Activated naive CD4-positive, alpha-beta T cell treated with Interleukin-2 at 50 U/mL for 16 hours (primary cell): ENCODE measurements at places on chromosomes 12 and 14.
A peak's percentile ranks its signal among the peaks of the same experiment; 100 is the strongest.

GRCh38 chr14:69694730-69695281 is 72.1 kb upstream of the SRSF5 start:
- no peak for DNase-seq

DNA sequence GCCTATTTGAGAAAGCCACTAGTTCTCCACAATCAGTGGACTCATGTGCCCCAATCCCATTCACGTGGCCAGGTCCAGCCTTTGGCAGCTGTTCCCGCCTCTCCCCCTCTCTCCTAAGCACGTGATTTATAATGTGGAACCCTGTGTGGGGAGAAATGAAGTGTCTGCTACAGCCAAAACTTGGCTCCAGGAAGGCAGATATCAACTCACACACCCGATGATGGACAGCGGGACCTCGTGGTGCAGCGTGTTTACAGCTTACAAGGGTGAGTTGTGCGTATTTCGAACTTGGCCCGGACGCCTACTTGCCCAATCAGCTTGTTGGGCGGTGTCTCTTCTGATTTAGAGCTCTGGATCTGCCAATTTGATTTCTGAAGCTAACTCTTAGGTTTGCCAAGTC is 38.1 kb upstream of the FAM181A start:
- DNase-seq: no peak

DNA sequence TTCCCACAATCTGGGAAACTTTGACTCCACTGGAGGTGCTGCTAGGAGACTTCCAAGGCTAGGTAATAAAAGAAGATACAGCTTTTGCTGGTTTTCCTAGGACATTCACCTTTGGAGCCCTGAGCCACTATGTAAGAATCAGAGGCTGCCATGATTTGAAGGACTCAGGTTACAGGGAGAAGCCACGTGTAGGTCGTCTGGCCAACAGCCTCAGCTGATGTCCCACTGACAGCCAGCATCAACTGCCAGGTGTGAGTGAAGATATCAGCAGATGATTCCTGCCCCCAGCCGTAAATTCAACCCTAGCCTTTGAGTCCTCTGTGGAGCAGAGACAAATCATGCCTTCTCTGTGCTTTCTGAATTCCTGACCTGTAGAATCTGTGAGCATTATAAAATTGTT is 27.0 kb downstream of the SMOC1 start:
- no peak for DNase-seq

GRCh38 chr14:26130690-26131089 is 467.1 kb downstream of the NOVA1 start:
- DNase-seq: no peak

DNA sequence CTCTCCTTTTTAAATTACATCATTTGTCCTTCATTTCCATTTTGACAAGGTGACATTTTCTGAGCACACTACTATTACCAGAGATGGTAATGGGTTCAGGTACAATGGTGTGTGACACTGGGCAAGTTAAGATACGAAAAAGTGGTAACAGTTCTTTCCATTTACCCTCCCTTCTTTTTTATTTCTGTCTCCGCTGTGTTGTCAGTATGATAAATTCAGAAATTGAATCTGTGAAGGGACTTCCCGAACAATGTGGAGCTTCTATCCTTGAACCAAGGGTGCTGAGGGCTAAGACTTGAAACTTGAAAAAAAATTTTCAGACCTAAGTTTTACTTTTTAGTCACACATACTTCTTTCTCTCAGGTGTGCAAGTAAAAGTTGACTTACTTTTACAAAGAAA is 103.7 kb downstream of the ERC1 start:
- DNase-seq: no peak

GRCh38 chr14:26206640-26207039 is 391.2 kb downstream of the NOVA1 start:
- DNase-seq: no peak

DNA sequence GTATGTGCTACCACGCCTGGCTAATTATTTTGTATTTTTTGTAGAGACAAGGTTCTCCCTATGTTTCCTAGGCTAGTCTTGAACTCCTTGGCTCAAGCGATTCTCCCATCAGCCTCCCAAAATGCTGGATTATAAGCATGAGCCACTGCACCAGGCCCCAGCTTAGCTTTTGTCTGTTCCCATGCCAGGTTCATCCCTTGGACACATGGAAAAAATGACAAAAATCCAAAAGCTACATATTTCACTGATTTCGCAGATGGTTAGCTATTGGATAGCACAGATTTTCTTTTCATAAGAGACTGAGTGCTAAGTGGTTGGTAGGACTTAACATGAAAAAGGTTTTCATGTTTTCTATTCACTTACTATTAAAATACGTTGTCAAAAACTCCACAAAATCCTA is 286.6 kb upstream of the KITLG start:
- no peak for DNase-seq

GRCh38 chr12:29187756-29188155 is 38.7 kb downstream of the FAR2 start:
- DNase-seq: no peak

DNA sequence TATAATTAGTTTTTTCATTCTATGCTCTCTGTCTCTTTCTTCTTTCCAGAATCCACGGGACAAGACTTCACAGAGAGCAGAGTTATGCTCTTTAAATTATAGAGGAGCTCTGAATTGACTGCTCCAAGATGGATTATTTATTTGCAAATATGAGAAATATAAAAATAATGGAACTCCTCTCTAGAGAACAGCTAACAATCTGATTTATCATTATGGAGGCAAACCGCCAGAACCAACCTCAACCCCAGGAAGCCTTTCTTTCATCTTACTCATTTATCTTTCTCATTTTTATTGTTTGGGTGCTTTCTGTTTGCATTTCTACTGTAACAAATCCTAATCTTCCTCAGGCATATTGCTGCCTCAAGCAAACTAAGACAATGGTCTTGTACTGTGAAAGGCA is 216.5 kb downstream of the C12orf50 start:
- no peak for DNase-seq

DNA sequence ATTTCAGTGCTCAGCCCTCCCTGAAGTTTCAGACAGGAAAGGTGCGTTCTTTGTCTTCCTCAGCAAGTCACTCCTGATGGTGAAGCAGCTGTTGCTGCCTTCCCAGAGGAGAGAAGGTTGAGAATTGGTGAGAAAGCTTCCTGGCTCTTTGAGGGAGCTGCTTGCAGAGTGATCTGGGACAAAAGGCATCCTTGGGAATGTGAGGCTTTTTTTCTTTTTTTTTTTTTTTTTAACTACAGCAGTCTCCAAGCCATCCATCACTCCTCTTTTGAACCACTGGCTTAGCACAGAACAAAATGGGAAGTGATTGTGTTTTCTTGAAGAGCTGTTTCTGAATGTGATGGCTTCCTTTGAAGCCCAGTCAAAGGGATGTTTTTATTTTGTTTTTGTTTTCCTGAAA is 120.4 kb upstream of the LRIG3 start:
- DNase-seq: no peak

GRCh38 chr14:68407825-68408224 is 385.0 kb downstream of the ZFP36L1 start:
- no peak for DNase-seq

GRCh38 chr12:5586201-5586600 is 154.3 kb downstream of the NTF3 start:
- DNase-seq: no peak

DNA sequence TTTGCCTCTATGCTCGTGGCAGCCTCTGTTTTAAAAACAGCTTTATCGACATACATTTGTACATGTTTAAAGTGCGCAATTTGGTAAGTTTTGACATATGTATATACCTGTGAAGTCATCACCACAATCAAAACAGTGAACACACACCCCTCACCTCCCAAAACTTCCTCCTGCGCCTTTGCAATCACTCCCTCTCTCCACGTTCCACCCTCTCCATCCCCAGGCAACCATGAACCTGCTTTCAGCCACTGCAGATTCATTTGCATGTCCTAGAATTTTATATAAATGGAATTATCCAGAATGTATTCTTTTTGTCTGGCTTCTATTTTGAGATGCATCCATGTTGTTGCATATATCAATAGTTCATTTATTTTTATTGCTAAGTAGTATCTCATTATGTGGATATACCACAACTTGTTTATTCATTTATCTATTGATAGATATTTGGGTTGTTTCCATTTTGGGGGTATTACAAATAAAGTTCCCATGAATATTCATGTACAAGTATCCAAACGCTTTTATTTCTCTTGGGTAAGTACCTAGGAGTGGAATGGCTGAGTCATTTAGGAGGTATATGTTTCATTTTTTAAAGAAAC is 15.5 kb upstream of the CHGA start:
- DNase-seq: no peak

- no peak for DNase-seq
Measured at GRCh38 chr12:89490922-89491321, 33.7 kb downstream of the GALNT4 start.

DNA sequence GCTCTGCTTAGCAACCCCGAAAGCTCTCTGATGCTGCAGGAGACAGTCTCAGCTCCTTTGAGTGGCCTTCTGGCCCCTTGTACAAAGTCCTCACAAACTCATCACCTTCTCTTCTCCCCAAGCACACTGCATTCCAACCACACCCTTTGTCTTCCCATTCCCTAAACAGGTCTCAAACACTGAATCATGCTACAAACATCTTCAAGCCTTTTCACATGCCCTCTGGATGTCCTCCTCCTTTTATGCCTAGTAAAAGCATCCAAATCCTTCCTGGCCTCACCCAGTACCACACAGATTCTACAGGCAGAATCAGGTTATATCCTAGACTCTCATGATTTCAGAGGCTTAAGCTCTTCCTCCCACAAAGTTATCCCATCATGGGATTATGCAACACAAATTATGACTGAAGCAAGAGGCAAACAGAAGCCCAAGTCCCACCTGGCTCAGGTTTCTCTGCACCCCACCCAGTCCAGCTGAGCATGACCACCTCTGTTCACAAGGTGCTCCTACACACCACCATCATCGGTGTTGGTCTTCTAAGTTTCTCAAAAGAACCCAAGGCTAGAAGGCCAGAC is 61.4 kb upstream of the PCED1B start:
- DNase-seq: no peak

GRCh38 chr14:34212172-34212929 is 249.7 kb downstream of the SPTSSA start:
- DNase-seq: no peak

DNA sequence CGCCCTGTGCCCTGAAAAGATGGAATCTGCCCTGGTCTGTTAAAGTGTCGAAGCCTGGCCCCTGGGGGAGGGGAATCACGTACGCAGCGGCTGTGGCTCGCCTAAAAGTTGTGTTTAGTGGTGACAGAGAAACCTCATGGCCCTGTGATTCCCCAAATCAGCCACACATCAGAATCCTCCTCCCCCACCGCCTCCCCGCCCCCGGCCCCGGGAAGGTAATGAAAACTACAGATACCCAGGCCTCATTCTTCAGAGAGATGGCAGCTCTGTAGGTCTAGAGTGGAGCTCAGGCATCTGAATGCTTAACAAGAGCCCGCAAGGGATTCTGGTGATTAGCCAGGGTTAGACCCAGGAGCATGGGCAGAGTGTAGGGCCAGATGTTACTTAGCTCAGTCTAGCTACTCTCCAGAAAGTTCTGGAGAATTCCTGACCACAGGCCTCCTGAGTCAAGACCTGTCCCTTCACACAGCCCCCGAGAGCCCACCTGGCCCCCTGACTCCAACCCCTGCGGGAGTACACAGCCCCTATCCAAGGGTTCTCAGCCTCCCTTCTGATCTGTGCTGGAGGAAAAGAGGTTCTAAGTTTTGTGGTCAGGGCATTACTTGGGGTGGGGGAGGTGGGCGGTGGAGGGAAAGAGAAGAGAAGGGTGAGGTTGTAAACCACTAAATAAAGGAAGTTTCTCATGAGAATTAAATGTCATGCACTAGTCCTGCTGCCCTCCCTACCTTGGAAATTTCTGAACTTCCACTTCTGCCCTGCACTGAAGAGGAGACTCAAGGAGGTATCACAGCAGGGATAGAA is 114.8 kb downstream of the PLXNC1 start:
- DNase-seq: peak; percentile 72

DNA sequence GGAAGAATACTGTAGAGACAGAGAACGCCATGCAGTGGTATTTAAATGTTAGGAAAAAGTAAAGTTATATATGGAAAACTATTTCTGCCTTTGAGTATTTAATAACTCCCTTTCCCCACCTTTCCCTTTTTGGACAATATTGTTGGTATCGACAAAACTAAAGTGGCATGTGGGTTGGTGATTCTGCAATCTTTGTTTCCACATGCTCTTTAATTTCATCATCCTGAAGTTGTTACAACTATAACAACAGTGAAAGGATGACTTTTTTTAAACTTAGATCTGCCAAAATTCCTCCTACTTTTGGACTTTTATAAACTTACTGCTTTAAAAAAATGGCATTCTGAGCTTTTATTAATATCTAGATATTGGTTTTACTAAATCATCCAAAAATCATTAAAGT is 25.3 kb downstream of the TTC8 start:
- no peak for DNase-seq

GRCh38 chr12:40055228-40055579 is 50.7 kb downstream of the SLC2A13 start:
- DNase-seq: no peak

DNA sequence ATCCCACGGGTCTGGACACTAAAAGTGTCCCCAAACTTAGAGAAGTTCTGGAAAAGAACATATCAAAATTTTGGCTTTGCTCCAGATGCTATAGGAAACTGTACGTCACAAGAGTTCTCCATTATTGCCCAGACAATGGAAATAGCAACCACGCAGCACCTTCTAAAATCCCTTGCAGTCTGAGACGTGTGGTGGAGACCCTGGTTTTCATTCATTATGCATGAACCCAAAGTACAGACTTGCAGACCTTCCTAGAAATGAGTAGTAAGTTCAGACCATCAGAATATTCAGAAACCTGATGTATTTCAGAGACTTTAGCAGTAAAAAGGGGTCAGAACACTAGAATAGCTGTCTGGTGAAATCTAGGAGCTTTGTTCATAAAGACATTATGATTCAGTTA is 50.0 kb upstream of the BCL2L14 start:
- no peak for DNase-seq

DNA sequence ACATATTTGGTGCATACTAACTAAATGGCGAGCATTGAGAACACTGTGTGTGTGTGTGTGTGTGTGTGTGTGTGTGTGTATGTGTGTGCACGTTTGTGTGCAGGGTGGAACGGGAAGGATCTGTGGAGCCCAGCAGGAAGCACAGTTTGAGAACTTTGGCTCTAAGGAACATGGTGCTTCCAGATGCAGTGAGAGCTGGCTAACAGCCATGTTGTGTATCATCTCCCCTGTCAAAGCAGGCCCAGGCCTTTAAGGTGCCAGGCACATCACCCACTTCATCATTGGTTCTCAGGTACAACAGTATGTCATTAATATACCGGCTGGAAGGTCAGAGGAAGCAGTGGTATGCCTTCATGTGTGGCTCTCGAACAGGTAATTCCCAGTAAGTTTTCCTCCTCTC is 72.5 kb downstream of the SLC8A3 start:
- no peak for DNase-seq

- DNase-seq: no peak
Measured at GRCh38 chr14:96284430-96284829, 28.4 kb downstream of the BDKRB1 start.

- no peak for DNase-seq
Measured at GRCh38 chr14:45145214-45145613, 9.5 kb downstream of the FANCM start.

- no peak for DNase-seq
Measured at GRCh38 chr12:25866586-25867378, 91.7 kb upstream of the RASSF8 start.

GRCh38 chr14:47660158-47660557 is 15.2 kb downstream of the MDGA2 start:
- DNase-seq: no peak

- DNase-seq: no peak
Measured at GRCh38 chr14:74290415-74290814, 12.3 kb downstream of the ABCD4 start.
